ENCODE measurements at places on chromosomes 1 and 21.

DNA sequence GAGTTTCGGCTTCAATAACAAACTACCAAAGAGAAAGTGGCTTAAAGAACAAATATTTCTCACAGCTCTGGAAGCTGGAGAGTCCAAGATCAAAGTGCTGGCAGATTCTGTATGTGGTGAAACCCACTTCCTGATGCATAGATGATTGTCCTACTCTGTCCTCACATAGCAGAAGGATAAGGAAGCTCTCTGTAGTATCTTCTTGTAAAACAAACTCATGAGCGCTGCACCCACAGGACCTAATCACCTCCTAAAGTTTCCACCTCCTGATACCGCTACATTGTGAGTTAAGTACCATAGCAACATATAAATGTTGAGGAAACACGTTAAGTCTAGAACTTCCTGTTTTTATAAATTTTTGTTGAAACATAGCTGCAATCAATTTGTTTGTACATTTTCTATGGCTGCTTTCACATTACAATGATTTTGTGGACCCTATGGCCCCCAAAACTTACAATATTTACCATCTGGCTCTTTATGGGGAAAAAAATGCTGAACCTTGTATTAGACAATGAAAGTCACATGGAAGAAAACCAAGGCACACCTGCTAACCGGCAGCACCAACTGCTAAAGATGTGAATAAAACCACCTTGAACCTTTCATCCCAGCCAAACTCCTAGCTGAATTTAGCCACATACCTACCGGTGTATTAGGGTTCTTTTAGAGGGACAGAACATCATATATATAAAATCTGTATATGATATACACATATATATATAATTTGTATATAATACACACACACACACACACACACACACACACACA is 1423.4 kb downstream of the NCAM2 start:
- peak; percentile 25 for DNase-seq

- no peak for DNase-seq
These were observed 20.2 kb upstream of the TCEA3 start for GRCh38 chr1:23444596-23445390.

- DNase-seq: peak; percentile 48
These were observed 36.0 kb downstream of the FAM177B start for GRCh38 chr1:222772996-222773379.

DNA sequence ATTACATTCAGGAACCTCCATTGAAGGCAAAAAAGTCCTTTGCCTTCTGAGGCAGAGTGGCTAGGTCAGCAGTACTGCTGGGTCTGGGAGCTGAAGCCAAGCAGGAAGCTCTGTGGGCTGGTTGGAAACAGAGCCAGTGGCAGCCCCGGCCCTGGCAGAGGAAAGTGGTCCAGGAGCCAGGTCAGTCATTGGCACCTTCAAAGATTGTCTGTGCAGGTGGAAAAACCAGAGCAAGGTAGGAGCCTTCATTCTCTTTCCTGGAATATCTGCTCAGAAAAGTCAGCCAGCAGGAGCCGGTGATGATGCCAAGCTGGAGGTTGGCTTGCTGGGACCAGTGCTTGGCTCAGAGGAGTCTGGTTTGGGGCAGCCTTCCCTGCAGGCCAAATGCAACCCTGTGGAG is 12.5 kb upstream of the DISP3 start:
- no peak for DNase-seq

DNA sequence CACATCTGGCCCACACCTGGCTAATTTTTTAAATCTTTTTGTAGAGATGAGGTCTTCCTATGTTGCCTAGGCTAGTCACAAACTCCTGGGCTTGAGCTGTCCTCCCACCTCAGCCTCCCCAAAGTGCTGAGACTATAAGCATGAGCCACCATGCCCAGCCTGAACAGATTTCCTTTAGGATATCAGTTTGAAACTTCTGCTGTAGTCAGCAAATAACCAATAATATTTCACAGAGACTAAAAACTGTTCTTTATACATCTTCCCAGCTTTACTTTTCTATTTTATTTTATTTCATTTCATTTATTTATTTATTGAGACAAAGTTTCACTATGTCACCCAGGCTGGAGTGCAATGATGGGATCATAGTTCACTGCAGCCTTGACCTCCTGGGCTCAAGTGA is 29.9 kb upstream of the TEKT2 start:
- DNase-seq: no peak

DNA sequence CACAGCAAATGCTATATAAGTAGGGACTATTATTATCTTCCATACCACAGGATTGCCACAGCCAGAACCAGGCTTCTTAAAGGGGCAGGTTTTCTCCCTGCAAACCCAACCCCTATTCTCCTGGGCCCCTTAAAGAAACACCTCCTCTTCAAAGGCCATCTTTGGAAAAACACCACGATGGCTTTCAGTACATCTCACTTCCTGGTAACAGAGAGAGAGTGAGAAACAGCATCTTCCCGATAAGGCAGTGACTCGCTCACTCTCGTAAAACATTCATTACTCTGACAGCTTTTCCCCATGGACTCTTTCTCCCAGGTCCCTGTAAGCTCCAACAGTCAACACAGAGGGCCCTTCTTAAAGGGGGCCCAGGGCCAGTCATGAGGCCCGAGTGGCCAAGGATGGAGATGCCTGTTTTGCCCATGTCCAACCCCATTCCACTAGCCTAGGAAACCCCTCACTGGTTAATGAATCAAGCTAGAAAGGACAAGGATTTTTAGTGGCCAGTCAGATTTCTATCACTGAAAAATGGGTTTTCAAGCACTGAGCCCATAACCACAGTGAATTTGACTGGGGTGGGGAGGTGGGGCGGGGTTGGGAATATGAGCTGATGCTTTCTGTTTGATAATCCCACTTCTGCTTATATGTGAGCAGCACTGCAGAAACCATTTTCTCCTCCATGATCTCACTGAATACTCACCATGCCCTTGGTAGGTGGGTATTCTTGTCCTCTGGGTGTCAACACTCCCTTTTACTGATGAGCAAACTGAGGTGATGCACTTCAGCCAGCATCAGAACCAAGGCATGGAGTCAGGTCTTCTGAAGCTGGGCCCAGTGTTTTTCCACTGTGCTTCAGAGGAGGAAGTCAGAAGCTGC is 3.6 kb upstream of the NAV1 start:
- DNase-seq: no peak
